ENCODE measurements at places on chromosomes 12 and 14.

DNA sequence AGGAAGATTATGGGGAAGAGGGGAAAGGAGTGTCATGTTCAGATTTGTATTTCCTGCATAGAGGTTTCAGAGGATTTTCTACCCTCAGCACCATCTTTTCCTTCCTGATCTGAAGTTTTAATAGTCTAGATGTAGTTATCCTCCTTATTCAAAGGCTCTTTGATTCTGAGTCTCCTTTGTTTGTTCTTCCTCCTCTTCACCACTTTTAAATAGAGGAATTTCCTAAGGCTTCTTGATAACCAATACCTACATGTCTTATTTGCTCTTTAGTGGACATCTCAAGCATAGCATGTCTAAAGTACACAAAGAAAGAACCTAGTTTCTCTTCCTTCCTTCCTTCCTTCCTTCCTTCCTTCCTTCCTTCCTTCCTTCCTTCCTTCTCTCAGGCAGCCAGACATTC lies 8.3 kb downstream of the MGAT4C start:
- DNase-seq = no peak

DNA sequence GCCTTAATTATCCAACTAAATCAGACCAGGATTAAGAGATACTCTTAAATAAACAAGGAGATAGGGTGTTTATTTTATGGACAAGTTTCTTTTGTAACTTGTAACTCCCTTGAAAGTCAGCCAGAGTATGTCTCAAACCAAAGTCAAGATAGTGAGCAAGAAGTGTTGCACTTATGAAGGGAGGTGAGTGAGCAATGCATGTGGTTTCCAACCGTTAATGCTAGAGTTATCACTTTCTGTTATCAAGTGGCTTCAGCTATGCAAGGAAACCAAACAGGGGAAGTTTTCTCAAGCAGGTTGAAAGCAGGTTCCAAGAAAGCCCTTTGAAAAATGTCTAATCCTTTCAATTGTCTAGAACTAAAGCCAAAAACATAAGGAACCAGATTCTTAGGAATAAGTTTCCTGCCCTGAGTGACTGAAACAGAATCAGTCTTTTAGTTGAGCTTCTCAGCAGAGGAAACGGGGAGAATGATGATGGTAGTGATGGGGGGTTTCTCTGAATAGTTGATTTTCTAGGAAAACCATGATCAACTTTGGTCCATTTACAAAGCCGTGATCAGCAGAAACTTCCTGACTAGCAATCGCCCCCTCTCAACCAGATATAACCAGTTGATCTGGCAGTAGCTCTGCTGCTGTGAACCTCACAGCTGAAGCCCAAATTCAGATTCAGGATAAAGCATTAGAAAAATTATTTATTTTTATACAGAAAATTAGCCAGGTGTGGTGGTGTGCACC lies 128.4 kb downstream of the DAD1 start:
- DNase-seq = no peak

- no peak for DNase-seq
These were observed 31.7 kb upstream of the INF2 start for GRCh38 chr14:104657563-104658324.

- DNase-seq = no peak
These were observed 20.6 kb downstream of the COX14 start for GRCh38 chr12:50132505-50133135.

GRCh38 chr14:87407344-87407743 lies 585.6 kb downstream of the GALC start:
- no peak for DNase-seq

- no peak for DNase-seq
These were observed 70.9 kb downstream of the TRIM9 start for GRCh38 chr14:51023964-51024363.

DNA sequence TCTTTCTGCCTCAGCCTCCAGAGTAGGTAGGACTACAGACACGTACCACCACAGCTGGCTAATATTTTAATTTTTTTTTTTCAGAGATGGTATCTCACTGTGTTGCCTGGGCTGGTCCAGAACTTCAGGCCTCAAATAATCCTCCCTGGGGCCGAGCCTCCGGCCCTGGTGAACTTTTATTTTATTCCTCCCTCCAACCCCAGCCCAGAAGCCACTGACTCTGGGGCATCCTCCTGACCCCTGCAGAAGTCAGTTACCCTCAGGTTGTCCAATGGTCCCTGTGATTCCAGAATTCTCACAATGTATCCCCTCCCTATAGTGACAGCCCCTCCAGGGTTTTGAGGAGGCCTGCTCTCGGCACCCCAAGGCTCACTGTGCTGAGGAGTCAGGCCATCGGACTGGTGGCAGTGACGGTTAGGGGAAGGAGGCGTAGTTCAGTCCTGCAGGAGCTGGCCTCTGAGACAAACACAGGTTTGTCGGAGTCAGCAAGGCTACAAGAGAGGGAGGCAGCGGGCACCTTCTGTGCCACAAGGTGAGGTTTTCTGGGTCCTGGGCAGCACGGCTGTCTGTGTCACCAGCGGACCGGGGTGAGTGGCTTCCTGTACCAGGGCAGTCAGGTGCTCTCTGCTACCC lies 19.4 kb upstream of the FIGNL2 start:
- no peak for DNase-seq

- no peak for DNase-seq
These were observed 445.5 kb upstream of the FBXO33 start for GRCh38 chr14:39877577-39878190.

Data from uterus (tissue), 4 donors.